ENCODE measurements at places on chromosomes 11 and 22.

DNA sequence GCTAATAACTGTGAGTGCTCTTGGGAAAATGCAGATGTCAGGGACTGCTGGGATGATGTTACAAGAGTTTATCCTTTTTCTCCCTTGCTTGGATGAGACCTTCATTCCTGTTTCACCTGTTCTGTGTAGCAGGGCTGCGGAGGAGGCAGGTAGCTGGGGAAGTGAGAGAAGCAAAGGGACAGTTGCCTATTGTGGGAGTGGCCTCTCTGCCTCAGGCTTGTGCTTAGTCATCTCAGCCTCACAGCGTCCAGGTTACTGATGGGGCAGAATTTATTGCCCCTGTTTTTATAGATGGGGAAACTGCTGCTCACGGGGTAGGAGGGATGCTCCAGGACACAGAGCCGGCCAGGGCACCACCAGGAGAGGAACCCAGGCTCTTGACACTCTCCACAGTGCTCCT is 1.7 kb downstream of the STX3 start:
- DNase-seq = no peak

GRCh38 chr22:31753005-31753633 is 700 bp upstream of the DEPDC5 start:
- no peak for DNase-seq

DNA sequence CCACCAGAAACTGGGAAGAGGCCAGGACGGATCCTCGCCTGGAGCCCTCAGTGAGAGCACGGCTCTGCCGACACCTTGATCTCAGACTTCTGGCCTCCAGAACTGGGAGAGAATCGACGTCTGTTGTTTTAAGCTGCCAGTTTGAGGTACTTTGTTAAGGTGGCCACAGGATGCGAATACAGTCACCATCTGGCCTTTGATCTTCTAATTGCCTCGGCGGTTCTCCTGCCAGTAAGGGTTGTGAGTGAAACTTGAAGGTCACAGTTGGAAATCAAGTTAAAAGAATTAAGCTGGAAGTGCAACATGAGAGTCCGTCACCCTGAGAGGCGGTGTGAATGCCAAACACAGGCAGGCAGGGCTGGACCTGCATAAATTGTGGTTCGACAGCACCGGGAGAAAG is 27.9 kb downstream of the PARVB start:
- DNase-seq = no peak

DNA sequence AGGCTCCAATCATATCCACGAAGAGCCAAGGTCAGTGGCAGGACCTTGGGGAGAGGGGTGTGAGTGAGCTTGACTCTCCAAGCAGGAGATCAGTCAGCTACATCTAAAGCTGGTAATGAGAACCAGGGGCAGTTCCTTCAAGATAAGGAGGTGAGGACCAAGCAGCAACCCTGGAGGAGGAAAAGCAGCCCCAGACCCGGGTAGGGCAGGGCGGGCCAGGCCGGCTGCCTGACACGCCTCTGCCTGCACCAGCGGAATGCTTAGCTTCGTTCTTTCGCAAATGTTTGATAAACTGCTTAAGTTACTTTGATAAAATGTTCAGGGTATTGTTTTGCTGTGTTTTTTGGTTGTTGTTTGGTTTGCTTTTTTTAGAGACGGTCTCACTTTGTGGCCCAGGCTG is 18.7 kb upstream of the FADD start:
- no peak for DNase-seq

DNA sequence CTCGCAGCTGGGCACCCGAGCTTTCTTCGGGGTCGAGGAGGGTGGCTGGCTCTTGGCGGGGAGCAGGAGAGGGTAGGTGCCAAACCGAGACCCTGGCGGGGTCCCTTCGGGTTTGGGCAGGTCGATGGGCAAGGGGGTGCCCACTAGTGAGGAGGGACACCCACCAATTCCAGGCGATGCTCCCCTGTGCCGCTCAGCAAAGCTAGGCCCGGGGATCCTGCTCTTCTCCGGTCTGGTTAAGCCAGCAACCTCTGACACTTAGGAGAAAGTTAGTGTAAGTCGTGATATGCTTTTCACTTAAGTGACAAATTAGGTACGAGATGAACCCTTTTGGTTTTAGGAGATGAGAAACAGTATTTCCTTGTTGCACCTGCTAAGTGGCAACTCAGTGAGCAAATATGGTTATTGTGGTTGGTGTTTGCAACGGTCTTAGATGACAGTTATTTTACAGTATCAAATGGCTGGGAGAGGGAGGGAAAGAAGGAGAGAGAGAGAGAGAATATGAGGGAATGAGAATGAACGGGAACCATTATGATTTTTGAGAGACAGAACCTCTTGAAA is 565 bp downstream of the NUCB2 start:
- peak; percentile 29 for DNase-seq

GRCh38 chr11:10451426-10452116 is 3.5 kb upstream of the AMPD3 start:
- DNase-seq = no peak

- no peak for DNase-seq
Measured at GRCh38 chr11:111395081-111395480, 16.0 kb upstream of the POU2AF1 start.

- peak; percentile 82 for DNase-seq
Measured at GRCh38 chr22:37734964-37735451, 38.2 kb downstream of the TRIOBP start.

GRCh38 chr11:67271541-67272284 is 5.4 kb downstream of the GRK2 start:
- no peak for DNase-seq

DNA sequence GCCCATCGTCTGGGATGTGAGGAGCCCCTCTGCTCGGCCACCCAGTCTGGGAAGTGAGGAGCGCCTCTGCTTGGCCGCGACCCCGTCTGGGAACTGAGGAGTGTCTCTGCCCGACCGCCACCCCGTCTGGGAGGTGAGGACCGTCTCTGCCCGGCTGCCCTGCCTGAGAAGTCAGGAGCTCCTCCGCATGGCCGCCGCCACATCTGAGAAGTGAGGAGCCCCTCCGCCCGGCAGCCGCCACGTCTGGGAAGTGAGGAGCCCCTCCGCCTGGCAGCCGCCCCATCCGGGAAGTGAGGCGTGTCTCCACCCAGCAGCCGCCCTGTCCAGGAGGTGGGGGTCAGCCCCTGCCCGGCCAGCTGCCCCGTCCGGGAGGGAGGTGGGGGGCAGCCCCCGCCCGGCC is 5.8 kb upstream of the OR5M8 start:
- DNase-seq = no peak

- no peak for DNase-seq
Measured at GRCh38 chr22:40890881-40891280, 29.0 kb upstream of the DNAJB7 start.

- peak; percentile 20 for DNase-seq
Measured at GRCh38 chr11:94521684-94522083, 9.4 kb downstream of the C11orf97 start.

GRCh38 chr11:66443602-66444001 is 5.0 kb upstream of the MRPL11 start:
- DNase-seq = peak; percentile 68
